Activated CD8-positive, alpha-beta memory T cell treated with anti-CD3 and anti-CD28 coated beads, Interleukin-2, amount 10 ng/mL, durations not matched to agents 7 days and 5 days (primary cell): ENCODE measurements at places on chromosomes 11 and 22. TPM values are rescaled to one million over a fixed set of nuclear protein-coding genes. Genes with fewer than 3 reads are reported as not detected.

EHF gene
- 0.07 TPM for total RNA-seq

SMTNL1 gene
- total RNA-seq, result not detected

TMEM121B gene
- total RNA-seq, result not detected

PGA5 gene
- not detected for total RNA-seq

OPCML gene
- total RNA-seq, result not detected

NEFH gene
- total RNA-seq, result 6.0 TPM

RIN1 gene
- total RNA-seq, result 2.5 TPM

TMPRSS6 gene
- total RNA-seq, result 1.3 TPM

TYR gene
- not detected for total RNA-seq

CCDC87 gene
- total RNA-seq, result 0.12 TPM

OR2D2 gene
- not detected for total RNA-seq

DNA sequence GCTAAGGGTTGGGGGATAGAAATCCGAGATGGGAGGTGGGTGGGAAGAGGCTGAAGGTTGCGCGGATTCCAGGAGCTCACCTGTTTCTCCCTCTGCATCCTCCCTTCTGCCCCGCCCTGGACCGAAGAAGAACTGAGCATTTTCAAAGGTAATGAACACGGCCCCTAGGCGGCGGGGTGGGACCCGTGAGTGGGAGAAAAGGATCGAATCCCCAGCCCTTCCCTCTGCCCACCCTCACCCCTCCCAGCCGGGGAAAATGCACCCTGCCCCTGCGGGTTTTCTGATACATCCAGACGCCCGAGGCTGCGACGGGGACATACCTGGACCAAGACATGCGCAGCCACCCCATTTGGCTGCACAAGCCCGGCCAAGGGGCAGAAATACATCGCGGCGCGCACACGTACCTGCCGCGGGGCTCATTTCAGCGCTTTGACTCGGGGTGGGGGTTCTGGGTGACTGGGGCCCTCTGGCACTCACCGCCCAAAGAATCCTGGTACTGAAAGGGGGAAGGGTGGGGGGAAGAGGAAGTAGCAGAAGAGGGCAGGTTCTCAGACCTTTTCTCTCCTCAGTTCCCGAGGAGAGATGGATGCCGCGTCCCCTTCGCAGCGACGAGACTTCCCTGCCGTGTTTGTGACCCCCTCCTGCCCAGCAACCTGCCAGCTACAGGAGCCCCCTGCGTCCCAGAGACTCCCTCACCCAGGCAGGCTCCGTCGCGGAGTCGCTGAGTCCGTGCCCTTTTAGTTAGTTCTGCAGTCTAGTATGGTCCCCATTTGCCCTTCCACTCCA, 6.0 kb downstream of the VSIG2 start:
- DNase-seq, result peak; percentile 57

GRCh38 chr11:10943968-10944367, 86.1 kb upstream of the ZBED5 start:
- DNase-seq, result no peak

GRCh38 chr22:10741210-10741609, 4786.8 kb upstream of the OR11H1 start:
- DNase-seq, result no peak

GRCh38 chr11:67001332-67001731, 21.6 kb upstream of the SYT12 start:
- no peak for DNase-seq

DNA sequence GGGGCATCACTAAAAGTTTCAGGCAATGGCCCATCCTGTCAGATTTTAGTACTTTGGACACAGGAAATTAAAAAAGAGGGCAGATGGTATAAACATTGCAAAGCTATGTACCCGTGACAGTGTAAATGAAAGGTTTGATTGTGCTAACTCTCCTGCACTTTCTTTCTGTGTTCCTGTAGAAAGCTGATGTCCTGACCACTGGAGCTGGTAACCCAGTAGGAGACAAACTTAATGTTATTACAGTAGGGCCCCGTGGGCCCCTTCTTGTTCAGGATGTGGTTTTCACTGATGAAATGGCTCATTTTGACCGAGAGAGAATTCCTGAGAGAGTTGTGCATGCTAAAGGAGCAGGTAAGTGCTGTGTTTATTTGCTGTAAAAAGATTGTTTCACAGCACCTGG, 10.3 kb downstream of the CAT start:
- no peak for DNase-seq

DNA sequence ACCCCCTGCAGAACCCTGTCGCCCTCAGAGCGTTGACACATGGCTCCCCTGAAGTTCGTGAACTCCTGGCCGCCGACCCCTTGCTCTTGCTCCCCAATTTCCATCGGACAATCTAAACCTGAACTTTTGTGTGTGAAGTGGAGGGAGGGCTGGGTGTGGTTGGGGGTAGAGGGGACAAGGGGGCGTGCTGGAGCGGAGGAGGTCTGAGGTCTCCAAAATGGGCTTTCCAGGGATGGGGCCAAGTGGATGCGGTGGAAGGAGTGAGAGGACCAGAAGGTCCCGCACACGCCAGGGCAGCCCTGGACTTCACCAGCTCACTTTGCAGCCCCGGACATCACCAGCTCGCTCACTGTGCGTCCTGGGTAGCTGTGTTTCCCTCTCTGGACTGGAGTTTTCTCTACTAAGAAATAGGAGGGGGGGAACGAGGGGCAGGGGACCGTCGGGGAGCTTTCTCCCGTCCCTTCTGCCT, 18.6 kb downstream of the CREB3L1 start:
- no peak for DNase-seq

DNA sequence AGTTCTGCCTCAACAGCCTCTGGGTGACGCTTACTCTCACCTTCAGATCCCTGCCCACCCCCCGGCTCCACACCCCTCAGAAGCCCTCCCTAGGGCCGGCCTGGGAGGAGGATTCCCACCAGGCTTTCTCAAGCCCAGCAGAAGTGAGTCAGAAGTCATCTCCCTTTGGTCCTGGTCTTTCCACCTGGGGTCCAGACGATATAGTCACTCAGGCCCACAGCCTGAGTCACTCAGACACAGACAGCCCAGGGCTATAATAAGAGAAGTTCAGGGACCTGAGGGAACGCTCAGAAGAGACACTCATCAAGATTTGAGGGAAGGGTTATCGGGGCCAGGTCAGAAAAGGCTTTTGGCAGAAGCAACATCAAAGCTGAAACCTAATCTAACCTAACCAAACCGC, 127.1 kb downstream of the SPATA19 start:
- DNase-seq, result no peak

DNA sequence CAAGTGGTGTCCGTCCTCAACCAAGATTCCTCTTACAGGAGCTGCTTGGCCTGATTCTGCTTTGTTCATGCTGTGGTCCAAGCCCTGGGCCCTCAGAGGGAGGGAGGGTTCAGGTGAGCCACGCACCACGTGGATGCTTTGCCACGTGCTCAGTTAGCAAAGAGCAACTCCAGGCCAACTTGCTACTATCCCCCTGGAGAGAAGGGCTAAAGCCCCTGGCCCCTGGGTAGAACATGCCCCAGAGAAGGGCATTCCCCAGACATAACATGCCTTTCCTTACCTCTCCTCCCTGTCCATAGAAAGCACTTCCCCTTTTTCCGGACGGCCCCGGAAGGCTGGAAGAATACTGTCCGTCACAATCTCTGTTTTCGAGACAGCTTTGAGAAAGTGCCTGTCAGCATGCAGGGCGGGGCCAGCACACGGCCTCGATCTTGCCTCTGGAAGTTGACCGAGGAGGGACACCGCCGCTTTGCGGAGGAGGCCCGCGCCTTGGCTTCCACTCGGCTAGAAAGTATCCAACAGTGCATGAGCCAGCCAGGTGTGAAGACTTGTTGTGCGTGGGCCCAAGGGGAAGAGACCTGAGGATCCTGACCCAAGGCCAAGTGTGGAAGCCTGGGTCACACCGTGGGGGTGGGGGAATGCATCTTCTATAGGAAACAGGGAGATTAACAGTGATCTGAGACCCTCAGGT, 8.8 kb downstream of the FOXR1 start:
- DNase-seq, result no peak

- no peak for DNase-seq
Measured at GRCh38 chr11:94840209-94840608, 72.1 kb downstream of the AMOTL1 start.

DNA sequence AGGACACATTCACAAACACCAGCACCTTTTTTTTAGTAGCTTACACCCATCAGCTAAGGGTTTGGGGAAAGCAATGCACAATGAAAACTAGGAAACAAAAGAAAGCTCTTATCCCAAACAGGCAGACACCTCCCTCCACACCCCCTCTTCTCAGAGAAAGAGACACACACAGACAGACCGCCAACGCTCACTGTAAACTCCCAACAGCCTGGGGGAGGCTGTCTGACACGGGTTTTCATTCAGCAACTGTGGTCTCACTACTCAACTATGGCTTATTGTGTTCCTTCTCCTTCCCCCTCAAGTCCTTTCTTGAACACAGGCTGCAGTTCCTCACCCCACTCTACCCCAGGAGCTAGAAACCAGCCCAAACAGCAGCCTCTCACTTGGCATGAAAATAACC, 123.4 kb downstream of the C11orf58 start:
- no peak for DNase-seq

GRCh38 chr11:120929090-120929489, 94.8 kb upstream of the TBCEL start:
- DNase-seq, result no peak

- DNase-seq, result no peak
Measured at GRCh38 chr11:41483956-41484355, 24.5 kb upstream of the LRRC4C start.

DNA sequence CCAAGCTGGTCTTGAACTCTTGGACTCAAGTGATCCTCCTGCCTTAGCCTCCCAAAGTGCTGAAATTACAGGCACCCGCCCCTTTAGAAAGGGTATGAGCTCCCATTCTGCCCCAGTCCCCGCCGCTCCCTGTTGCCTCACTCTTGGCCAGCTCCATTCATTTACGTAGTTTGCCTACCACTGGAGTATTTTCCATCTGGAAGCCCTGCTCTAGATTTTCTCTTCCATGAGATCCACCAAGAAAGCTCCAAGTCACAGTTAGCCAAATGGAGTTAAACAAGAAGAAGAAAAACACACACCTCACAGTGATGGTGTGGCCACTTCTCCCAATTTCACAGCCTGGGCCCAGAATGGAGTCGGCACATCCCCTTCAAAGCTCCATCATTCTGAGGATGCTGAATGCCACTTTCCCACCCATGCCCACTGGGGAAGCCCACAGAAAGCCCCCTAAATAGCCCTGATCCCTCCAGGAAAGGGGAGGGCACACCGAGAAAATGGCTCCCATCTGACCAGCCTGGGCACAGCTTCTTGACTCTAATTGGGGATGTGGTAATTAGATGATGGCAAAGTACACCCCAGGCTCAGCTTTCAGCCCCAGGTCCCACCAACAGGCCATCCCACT, 381.2 kb downstream of the MN1 start:
- DNase-seq, result no peak

DNA sequence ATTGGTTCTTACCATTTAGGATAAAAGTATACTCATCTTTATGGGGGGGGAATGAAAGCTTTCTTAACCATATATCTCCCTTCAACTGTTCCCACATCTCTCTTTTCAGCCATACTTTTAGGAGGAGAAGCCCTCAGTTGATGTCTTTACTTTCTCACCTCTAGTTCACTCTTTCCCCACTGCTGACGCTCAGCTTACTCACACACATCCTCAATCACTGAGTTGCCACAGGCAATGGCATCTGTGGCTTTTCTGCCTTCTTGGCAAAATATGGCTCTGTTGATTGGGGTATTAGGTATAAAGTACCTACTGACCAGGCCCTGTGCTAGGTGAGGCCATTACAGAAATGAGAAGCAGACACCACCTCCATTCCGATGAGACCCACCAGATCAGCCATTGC, 12.2 kb upstream of the AP1B1 start:
- no peak for DNase-seq

DNA sequence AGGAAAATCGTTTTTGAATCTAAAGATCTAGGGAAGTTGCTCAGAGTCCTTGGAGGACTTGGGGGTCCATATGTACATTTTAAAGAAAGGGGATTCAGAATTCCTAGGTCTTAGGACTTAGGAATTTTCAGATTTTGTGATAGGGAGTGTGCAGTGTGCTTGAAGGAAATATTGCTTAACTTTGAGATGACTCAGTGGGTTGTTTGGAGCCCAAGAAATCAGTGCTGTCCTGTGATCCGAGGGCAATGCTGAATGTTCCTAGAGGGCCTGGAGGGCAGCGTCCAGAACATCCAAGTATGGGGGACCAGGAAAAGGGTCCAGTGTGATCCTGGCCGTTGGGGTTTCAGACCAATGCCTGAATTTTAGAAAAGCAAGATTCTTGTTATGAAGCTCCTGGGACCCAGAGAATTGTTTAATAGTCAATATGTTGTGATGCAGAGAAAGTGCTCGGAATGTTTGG, 3.1 kb upstream of the IGF2 start:
- DNase-seq, result no peak

DNA sequence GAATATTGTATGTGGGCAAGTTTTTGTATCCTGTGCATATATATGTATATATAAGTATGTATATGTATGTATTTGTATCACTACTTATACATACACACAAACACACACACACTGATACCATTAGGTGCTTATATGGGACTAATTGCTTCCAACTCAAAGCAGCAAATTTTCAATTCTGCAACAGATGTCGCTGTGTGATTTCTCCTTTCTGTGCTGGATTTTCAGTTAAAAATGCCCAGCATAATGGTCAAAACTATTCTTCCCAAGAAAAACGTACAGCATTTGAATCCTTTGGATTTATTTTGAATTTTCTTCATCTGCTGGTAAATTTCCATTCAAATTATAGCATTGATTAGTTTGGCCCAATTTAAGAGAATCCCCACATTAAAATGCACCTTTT, 4.3 kb downstream of the CADM1 start:
- DNase-seq, result no peak

- no peak for DNase-seq
Measured at GRCh38 chr22:46219636-46220035, 30.5 kb downstream of the CDPF1 start.

- no peak for DNase-seq
Measured at GRCh38 chr11:4704790-4705334, 278 bp downstream of the MMP26 start.

GRCh38 chr11:84292006-84292405, 1005.8 kb upstream of the CCDC90B start:
- no peak for DNase-seq

GRCh38 chr11:101003468-101003867, 126.1 kb downstream of the PGR start:
- DNase-seq, result no peak

- DNase-seq, result no peak
Measured at GRCh38 chr11:92357841-92358240, 133.2 kb downstream of the FAT3 start.
